ENCODE measurements at places on chromosomes 6 and 20.

GRCh38 chr20:36827541-36828279, 48.2 kb upstream of the TLDC2 start:
- no peak for DNase-seq

- no peak for DNase-seq
These were observed 301.4 kb upstream of the CDYL start for GRCh38 chr6:4474810-4475209.

DNA sequence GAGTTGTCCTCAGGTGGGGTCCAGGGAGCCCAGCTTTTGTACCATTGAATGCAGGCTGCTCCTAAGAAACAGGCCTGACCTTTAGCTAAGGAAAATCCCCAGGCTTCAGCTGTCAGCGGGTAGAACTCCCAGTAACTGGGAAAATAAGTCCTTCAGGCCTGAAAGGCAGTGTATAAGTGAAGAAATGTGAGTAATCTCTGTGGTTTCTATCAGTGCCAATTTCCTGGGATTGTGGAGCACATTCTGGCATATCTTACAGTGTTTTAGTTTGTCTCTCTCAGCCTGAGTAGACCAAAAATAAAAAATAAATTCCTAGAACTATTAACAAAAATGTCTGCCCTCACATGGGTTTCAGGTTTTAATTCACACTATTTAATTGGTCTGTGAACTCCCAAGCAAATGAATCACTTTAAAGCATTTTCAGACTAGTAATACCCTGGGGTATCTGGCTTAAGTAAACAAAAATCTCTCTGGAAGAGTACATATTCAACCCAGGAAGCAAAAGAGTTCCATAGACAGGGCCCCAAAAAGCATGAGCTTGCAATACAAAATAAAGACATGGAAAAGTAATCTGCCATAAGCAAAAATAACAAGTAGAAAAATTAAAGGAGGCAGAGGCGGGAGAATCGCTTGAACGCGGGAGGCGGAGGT, 566.2 kb upstream of the NOX3 start:
- DNase-seq: no peak

GRCh38 chr20:37330316-37330715, 15.6 kb upstream of the SRC start:
- DNase-seq: no peak

DNA sequence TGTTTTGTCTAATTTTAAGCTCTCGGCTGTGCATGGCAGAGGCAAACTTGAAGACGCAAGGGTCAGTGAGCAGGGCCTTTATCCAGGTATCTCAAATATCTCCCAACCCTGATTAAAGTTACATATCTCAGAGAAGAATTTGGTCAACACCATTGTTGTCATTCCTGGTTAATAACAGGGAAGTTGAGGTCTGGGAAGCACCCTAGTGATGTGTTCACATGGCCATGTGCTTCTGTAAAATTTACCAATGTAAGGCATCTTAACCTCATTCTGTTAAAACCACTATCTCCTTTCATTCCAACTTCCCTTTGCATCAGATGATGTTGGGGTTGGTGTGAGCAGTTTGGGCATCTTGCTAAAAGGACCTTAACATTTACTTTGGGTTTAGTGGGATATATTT, 4.0 kb upstream of the FAM110A start:
- DNase-seq: no peak

GRCh38 chr20:54201268-54201846, 6.5 kb upstream of the PFDN4 start:
- DNase-seq: no peak

DNA sequence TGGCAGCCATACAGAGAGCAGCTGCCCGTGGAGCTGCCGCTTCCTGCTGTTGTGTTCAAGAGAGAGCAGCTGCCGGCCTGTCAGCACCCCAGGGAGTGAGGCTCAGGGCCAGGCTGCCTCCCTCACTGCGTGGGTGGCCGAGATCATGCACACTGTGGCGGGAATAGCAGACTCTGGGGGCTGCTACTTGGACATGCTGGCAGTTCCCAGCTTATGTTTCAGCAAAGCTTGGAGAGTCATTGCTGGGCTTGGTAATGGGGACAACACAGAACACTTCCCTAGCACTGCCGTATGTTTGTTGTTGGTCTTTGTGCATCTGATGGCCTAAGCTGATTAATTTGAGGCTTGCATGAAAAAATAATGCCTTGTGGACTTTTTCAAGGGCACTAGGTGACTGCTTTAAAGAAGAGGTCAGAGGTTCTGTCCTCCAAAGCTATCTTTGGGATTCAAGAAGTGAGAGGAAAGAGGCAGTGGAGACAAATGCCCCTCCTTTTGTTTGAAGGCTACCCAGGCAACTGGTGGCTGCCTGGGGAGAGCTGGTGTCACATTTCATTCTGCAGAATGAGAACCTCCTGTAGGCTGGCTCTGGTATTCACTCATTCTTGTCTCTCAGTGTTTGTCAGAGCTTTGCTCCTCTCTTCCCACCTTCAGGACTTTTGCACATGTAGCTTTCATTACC, 18.8 kb downstream of the MRAP2 start:
- no peak for DNase-seq

- no peak for DNase-seq
These were observed 28.4 kb upstream of the BTN3A2 start for GRCh38 chr6:26336355-26337198.

- no peak for DNase-seq
These were observed 12.8 kb downstream of the RSPO3 start for GRCh38 chr6:127131275-127131674.

DNA sequence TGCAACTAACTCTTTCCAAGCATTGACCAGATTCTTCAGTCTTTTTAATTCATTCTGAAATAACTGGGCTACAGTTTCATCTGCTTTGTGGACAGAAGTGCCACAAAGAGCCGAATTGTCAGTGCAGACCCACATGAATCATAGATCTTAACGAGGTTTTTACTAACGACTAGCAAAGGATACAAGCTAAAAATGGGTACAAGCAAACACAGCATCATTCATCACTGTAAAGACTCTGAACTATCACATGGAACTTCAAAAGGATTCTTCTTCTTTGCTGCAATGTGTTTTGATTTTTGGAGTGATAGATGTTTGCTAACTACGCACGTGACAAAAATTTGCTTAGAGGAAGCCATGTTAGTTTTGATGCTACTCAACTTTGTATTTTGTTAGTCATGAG, 227.1 kb downstream of the ESR1 start:
- DNase-seq: no peak

DNA sequence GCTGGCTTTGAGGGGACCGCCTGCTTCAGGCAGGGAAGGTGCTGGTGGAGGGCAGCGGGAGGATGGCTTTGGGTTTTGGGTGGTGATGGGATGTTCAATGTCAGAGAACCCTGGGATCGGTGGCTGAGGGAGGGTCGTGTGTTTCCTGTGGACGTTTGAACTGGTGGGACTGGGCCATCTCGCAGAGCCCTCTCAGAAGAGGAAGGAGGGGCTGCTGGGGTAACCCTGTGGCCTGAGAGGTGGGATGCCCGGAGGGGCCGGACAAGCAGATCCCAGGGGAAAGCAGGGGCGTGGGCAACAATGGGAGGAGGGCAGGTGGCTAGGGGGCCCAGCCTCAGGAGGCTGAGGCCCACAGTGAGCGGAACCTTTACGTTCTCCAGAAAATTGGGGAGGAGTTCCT, 34.9 kb downstream of the PYGB start:
- DNase-seq: no peak

DNA sequence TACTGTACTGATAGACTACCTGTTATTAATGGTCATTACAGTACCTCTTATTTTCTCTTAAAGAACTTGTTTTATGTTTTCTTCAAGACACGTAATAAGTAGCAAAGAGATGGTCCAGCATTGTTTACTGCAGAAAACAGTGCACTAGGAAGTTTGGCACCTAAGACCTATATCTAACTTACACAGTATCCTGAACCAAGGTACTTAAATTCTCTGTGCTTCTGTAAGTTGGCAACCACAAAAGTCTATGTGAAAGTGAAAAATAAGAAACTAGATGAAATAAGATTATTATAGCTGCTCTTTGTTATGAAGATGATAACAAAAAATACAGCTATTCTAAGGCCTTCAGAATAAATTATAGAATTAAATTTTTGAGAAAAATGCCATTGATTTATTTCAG, 411.7 kb upstream of the SOX4 start:
- DNase-seq: no peak

GRCh38 chr20:37430778-37431460, 85.0 kb downstream of the SRC start:
- no peak for DNase-seq

- DNase-seq: no peak
These were observed 38.8 kb downstream of the PLN start for GRCh38 chr6:118586746-118587485.

DNA sequence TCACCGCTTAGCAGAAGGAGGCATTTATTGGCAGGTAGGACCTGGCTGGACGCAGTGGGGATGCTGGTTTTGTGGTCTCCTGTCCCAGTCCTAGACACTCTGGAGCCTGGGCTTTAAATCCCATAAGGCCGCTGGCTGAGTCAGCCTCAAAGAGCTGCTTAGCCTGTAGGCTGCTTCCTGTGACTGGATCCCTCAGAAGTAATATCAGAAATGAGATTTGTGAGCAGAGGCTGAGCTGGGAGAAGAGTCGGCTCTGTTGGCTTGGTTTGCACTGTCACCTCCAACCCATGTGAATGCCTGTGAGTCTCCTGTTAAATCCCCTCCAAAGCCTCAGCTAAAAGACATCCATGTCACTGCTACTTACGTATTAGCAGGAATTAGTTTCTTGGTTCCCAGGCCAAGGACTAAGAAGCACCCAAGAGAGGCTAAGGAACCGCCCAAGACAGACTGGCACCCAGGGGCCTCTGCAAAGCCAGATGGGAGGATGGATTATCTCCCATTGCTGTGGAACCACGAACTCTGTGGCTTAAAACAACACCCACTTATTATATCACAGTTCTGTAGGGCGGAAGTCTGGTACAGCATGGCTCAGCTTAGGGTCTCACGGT, 289.4 kb downstream of the CDC5L start:
- no peak for DNase-seq

- DNase-seq: no peak
These were observed 1.2 kb downstream of the SYNCRIP start for GRCh38 chr6:85641522-85641896.

- no peak for DNase-seq
These were observed 74.0 kb upstream of the GLP1R start for GRCh38 chr6:38974389-38975151.

DNA sequence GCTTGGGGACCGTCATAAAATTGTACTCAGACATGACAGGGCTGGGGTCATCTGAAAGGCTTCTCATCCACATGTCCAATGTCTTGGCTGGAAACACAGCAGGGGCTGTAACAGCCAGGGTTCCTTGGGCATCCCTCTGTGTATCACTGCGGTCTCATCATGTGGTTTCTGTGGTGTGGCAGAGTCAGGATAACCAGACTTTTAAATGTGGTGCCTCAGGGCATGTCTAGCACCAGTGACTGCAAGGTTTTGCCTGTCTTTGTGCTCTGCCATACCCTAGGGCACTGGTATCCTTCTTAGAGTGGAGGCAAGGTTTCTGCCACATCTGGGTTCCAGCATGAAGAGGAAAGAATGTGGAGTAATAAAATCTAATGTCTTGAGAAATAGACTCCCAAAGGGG, 124.2 kb downstream of the PLEKHG1 start:
- DNase-seq: no peak

DNA sequence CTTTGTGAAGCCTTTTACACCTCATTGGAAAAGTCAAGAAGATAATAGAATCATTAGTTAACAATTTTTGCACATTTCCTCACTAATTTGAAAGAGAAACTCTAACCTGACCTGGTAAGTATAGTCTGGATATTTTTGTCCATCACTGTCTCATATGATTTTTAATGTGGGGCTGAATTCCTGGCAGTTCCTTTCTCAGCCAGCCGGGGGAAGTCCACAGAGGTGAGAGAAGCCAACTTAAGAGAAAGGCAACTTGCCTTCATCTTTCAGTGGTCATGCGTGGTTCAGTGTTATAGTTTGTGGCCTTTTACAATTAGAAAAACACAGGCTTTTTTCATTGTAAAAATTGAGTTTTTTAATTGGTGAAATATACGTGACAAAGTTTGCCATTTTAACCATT, 80.6 kb downstream of the CDYL start:
- DNase-seq: no peak

- DNase-seq: no peak
These were observed 42.8 kb downstream of the PTPN1 start for GRCh38 chr20:50552979-50553378.

DNA sequence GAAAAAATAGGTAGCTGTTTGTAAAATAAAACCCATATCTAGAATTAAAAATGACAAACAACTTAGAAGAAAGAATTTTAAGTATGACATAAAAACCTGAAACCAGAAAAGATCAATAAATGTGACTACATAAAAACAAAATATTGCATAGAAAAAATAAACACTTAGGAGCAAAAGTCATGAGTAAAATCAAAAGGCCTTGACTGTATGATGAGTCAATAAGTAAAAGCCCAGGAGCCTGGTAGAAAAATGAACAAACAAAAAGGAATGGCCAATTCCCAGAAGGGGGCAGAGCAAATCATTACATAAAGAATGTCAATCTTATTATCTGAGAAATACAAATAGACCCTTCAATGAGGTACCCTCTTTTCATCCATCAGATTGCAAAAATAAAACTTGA, 20.7 kb upstream of the ENPP1 start:
- no peak for DNase-seq

- DNase-seq: no peak
These were observed 43.0 kb downstream of the NTSR1 start for GRCh38 chr20:62751551-62752150.

- DNase-seq: no peak
These were observed 332.6 kb downstream of the NRN1 start for GRCh38 chr6:5674141-5674540.

DNA sequence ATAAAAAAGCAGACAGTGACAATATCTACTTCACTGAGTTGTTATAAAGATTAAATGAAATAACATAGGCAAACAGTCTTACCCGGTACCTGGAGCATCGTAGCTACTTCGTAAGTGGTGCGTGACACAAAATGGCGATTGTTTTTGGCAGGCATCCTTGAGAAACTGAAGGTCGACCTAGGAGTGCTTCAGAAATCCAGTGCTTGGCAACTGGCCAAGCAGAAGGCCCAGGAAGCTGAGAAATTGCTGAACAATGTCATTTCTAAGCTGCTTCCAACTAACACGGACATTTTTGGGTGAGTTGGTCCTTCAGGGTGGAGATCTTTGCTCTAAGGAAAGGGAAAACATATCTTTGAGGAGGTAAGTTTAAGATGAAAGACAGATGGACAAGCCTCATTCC, 4.8 kb downstream of the BPIFA2 start:
- DNase-seq: no peak

- no peak for DNase-seq
These were observed 30.8 kb upstream of the MPC1 start for GRCh38 chr6:166413491-166413951.

- DNase-seq: no peak
These were observed 260.1 kb downstream of the FOXC1 start for GRCh38 chr6:1869769-1870168.

GRCh38 chr6:35400901-35401311, 51.2 kb upstream of the FANCE start:
- no peak for DNase-seq

- DNase-seq: no peak
These were observed 707.8 kb upstream of the FLRT3 start for GRCh38 chr20:15045246-15045645.
